ENCODE measurements at places on chromosomes 3 and 15.
A peak's percentile ranks its signal among the peaks of the same experiment; 100 is the strongest.

DNA sequence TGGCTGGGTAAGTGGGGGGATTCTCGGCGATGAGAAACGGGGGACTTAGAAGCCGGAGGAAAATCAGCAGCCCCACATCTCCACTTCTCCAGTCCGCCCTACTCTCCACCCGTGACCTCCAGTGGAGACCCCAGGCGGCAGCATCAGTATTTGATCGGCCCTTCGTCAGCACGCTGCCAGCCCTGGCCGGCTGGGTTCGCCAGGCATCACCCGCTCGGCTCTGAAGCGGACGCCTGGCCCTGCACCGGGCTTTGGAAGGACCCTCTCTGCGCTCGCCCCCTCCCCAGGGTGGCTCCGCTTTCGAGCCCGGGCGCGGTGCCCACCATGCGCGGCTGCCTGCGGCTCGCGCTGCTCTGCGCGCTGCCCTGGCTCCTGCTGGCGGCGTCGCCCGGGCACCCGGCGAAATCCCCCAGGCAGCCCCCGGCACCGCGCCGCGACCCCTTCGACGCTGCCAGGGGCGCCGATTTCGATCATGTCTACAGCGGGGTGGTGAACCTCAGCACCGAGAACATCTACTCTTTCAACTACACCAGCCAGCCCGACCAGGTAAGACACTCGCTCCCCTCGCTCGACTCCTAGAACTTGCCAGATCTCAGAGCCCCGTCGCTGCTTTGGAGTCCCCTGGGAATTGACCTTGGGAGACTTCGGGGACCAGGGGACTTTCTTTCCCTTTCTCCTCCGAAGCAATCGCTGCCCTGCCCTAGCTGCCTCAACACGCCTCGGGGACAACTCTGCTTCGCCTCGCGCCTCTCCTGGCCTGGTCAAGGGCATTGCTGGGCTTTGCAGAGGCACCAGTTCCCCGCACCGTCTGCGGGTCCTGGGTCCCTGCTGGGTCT lies 561 bp downstream of the SIDT1 start:
- no peak for DNase-seq

DNA sequence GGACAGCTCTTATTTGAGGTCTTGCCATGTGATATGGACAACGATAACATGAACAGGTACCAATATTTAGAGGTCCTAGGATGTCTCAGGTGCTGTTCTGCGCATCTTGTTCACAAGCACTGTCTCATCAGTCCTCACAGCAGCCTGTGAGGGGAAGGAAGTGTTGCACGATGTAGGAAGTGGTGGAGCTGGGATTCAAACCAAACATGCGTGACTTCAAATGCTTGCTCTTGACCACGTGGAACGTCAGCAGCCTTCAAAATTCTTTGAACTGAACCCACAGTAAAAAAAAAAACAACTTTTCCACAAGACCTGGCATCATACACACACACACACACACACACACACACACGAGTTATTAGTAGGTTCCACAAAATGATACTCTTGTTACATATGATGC lies 153.4 kb upstream of the SMAD3 start:
- no peak for DNase-seq

DNA sequence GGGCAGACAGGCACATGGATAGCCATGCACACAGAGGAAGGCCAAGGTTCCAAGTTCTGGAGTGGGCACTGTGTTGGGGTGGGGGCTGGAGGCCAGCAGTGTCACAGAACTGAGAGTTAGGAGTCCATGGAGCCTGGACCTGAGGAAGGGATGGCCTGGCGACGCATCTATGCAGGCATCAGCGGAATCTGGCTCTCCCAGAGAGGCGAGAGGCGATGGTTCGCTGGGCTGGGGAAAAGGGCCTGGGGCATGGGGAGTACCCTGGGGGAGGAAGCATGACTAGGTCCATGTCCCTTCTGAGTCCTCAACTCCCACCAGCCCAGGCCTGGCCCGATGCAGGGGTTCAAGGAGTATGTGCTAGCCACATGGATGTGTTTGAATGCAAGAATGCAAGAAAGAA lies 192.8 kb upstream of the LINGO1 start:
- no peak for DNase-seq

DNA sequence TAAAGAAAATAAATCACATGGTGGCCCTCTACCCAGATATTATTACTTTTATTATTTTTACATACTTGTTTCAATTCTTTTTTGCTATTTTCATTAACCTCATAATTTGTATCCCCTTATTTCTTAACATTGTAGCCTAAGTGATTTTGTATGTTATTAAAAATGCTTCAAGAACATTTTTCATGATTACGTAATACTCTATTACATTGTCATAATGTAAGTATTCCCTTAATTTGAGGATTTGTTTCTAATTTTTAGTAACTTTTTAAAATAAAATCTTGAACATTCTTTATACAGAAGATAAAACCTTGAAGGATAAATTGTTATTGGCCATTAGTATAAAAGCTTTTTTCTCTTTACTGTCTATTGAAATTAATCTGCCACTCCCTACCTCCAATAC lies 89.0 kb downstream of the DCUN1D1 start:
- no peak for DNase-seq

GRCh38 chr3:103653996-103654395 lies 1219.2 kb downstream of the ZPLD1 start:
- no peak for DNase-seq

DNA sequence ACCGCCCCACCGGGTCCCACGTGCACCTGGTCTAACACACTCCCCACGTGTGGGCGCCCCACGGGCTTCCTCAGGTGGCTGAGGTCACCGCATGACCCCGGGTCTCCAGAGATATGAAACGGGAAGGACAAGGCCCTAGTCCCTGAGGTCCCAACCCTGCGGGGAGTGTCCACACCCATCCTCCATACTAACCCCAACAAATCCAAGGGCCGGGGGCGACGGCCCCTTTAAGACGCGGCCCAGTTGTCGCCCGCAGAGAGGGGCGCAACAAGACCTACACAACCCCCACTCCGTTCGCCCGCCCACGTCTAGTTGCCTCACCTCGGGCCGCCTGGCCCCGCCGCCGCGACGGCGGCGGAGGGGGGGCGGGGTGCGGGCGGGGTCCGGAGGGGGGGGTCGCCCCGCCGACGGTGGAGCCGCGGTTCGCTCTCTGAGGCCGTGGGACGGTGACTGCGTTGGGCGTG lies 396 bp downstream of the INO80 start:
- no peak for DNase-seq

DNA sequence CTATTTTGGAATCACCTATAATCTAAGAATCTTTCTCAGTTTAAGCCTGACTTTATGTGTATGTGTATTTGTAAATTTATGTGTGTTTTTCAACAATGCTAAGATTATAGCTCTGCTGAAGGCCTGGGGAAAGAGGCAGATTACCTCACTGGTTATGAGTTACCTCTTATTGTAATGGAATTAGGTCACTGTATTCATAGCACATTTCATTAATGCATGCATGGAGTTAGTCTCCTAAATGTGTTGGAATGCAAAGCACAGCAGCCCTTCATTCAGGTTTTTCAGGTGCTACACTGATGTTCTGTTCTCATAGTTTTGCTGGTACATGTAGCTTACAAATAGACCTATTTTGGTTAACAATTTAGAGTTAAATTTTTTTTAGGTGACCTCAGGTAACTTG lies 9.5 kb downstream of the GPR87 start:
- no peak for DNase-seq

GRCh38 chr3:36904641-36905040 lies 40.2 kb downstream of the TRANK1 start:
- DNase-seq: peak; percentile 23

DNA sequence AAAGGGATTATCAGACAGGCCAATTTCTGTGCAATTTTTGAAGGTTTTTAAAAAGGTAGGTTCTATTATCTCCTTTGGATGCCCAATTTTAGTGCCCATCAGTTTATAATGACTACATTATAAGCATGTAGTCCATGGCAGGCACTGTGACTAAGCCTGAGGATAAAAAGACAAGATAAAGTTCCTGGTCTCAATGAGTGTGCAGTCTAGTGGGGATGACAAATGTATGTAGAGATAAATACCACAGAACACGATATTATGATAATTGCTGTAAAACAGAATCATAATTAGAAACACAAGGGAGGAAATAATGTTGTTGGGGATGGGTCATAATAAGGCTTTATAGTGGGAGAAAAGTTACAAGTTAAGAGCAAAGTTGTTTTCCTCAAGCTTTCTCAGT lies 163.1 kb downstream of the ZNF385D start:
- no peak for DNase-seq

GRCh38 chr3:132284781-132285619 lies 32.2 kb upstream of the ACP3 start:
- DNase-seq: no peak

DNA sequence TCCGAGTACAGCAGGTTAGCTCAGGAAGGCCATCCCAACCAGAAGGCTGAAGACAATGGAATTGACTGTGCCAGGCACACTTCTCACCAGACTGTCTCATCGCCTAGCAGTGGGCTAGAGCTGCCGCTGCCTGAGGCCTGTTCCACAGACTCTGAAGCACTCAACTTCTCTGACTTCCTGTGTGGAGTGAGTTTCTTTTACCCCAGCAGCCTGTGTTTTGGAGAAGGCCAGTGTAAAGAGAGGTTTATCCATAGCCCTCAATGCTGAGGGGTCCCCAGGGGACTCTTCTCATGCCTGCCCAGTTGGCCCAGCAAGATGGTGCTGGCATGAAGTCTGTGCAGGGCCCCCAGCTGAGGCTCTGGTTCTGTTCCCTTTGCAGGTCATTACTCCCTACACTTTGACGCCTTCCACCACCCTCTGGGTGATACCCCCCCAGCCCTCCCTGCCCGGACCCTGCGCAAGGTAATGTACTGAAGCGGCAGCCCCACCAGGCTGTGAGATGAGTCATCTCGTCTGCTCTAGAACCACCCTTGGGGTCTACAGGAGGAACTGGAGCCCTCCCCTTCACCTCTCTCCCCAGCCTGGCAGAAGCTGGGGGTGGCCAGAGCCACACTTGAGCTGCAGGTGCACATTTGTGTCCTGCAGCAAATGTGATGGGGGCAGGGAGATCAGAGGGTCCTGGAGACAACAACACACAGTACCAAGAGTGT lies 5.2 kb upstream of the MANF start:
- DNase-seq: no peak

DNA sequence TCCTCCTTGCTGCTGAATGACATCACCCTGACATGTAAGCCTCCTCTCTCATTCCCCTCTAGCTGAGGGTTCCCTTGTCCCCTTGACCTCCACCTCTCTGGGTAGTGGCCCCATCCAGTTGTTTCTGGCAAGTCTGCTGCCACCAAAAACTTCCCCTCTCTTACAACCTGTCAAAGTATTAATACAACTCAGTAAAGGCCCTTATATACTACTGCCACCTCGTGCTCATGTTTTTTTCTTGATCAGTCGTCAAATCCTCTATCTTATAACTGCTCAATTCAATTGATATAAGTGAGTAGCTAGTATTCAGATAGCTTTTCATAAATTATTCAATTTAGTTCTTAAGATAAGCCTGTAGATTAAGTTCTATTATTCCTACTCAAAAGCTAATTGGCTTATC lies 249.6 kb downstream of the MBNL1 start:
- DNase-seq: no peak

DNA sequence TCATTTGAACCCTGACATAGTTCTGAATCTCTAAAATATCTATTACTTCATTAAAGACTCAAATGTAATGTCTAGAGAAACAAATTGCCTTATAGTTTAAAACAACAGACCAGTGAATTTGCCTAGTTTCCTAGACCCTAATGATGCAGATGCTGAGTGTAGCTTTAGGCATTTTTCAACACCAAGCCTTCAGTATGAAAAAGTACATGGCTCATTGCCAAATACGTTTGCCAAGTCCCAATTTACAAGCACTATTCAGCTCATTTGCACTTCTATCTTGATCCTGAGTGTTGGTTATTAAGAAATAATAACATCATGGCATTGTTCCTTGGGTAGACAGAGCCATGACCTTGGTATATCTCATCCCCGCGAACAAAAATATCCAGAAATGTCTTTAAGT lies 46.8 kb downstream of the EOMES start:
- DNase-seq: no peak

GRCh38 chr3:13836658-13837587 lies 42.9 kb downstream of the WNT7A start:
- DNase-seq: no peak

GRCh38 chr15:40087991-40088928 lies 20.4 kb downstream of the BMF start:
- DNase-seq: no peak

GRCh38 chr15:89409184-89410038 lies 74.8 kb upstream of the POLG start:
- DNase-seq: no peak

GRCh38 chr15:99537344-99537743 lies 28.4 kb upstream of the MEF2A start:
- no peak for DNase-seq

DNA sequence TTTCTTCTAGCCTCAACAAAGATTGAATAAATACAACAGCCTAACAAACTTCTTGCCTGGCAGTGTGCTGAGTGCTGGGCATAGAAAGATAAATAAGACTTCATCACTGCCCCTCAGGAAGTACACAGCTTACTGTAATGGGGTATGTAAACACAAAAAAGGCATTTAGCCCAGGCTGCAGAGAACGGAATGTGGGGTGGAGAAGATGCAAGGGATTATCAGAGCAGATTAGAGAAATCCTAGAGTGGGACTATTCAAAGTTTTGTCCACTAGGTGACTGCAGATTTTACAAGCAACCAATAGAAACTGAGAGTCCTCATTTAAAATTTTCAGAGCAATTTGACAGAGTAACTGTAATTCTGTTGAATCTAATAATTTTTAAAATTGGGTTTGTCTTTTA lies 35.4 kb upstream of the TSC22D2 start:
- DNase-seq: no peak

DNA sequence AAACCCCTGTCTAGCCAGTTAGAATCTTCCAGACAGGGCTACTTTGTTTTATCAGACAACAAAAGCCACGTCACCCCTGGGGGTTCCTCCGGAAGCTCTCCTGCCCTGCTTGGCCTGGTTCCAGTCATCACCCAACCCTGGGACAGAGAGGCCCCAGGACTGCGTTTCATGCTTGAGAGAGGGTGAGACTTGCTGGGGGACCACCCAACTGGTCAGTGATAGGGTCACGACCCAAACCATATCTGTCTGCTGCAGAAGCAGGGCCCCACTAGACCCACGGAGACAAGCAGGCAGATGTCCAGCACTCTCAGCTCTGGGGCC lies 1.2 kb downstream of the NT5DC2 start:
- DNase-seq: no peak

DNA sequence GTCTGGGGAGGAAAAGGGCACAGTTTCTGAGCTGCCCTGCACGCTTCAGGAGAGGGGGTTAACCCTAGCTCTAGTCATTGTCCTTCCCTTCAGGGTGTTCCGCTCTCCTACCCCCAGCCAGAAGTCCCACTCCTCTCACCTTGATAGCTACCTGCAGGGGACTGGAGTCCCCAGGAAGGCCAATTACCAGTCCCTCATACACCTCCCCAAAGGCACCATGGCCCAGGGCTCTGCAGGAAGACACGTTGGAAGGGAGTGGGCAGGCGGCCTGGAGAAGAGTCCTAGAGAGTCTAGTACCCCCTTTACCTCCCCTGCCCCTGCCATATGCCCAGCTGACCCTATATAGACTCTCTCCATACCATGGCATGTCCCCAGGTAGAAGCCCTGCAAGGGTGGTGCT lies 7.9 kb downstream of the LTK start:
- DNase-seq: no peak

- no peak for DNase-seq
Observed at GRCh38 chr15:78110096-78110495, 17.7 kb downstream of the SH2D7 start.

- DNase-seq: no peak
Observed at GRCh38 chr3:76872999-76873398, 166.9 kb upstream of the ROBO2 start.

Data from iPS DF 19.7 (cell line).